ENCODE measurements at places on chromosomes 11 and 22. TPM values are rescaled to one million over a fixed set of nuclear protein-coding genes. Genes with fewer than 3 reads are reported as not detected.

The ASCL2 gene
- total RNA-seq = not detected

The ANO5 gene
- total RNA-seq = 1.9 TPM

The OR8G5 gene
- not detected for total RNA-seq

The MIEF1 gene
- total RNA-seq = 25.3 TPM

The ZP1 gene
- total RNA-seq = 0.22 TPM

The SPON1 gene
- not detected for total RNA-seq

The C22orf42 gene
- total RNA-seq = not detected

The NLRP14 gene
- total RNA-seq = not detected

The MMP27 gene
- total RNA-seq = not detected

The C22orf31 gene
- not detected for total RNA-seq

The APOL3 gene
- total RNA-seq = not detected

The NAV2 gene
- 20.5 TPM for total RNA-seq

The SEPTIN3 gene
- total RNA-seq = 1.0 TPM
